ENCODE measurements at places on chromosomes 16 and 17. TPM values are rescaled to one million over a fixed set of nuclear protein-coding genes. Genes with fewer than 3 reads are reported as not detected.

GRCh38 chr17:76132574-76133338 lies 8.3 kb downstream of the FOXJ1 start:
- no peak for DNase-seq

DNA sequence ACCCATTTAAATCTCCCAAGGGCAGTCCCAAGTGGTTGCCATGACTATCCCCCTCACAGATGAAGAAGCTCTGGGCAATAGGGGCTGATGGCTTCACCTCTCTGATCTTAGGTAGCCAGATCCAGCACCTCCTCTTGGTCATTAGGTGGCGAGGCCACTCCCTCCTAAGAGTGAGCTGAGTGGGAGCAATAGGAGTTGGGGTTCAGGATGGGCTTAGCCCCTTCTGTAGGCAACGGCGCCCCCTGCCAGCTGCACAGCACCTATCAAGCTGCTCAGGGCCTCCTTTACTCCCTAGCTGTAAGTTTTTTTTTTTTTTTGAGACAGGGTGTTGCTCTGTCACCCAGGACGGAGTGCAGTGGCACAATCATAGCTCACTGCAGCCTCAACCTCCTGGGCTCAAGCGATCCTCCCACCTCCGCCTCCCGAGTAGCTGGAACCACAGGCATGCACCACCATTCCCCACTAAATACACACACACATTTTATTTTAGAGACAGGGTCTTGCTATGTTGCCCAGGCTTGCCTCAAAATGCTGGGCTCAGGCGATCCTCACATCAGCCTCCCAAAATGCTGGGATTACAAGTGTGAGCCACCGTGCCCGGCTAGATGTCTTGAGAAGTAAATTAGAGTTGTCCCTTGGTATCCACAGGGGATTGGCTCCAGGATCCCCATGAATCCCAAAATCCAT lies 3.5 kb upstream of the RRAD start:
- no peak for DNase-seq

DNA sequence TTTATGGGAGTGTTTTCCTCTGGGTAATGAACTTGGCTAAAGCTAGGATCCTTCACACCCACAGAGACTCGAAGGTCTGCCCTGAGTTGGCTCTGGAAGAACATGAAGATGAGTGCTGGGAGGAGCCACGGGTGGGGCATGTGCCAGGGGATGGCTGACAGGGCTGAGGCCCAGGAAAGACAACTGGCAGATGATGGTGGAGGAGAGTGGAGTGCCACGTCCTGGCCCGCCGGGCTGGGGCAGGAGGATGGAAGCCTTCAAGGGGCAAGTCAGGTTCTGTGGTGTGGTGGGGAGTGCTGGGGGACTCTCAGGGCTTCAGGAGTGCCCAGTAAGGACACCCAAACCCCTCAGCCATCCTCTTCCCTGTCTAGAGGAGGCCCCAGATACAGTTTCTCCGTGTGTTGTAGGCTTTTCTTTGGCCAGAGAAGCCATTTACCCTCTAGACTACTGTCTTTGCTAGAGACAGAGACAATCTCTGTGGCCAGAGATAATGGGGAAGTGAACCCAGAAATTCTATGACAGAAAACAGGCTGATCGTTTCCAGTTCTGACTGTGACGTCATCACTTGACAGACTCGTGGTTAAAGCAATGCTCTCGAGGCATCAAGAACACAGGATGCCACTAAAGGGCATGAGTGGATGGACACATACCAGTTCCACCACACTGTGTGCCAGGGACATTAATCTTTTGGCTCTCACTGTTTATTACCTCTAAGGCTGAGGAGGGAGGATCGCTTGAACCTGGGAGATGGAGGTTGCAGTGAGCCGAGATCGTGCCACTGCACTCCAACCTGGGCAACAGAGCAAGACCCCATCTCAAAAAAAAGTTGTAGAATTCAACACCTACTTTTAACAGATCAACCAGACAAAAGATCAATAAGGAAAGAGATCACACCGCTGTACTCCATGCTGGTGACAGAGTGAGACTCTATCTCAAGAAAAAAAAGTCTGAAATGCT lies 18.6 kb upstream of the SLC5A10 start:
- no peak for DNase-seq

ATP2A3 gene
- total RNA-seq = 199 TPM

DNA sequence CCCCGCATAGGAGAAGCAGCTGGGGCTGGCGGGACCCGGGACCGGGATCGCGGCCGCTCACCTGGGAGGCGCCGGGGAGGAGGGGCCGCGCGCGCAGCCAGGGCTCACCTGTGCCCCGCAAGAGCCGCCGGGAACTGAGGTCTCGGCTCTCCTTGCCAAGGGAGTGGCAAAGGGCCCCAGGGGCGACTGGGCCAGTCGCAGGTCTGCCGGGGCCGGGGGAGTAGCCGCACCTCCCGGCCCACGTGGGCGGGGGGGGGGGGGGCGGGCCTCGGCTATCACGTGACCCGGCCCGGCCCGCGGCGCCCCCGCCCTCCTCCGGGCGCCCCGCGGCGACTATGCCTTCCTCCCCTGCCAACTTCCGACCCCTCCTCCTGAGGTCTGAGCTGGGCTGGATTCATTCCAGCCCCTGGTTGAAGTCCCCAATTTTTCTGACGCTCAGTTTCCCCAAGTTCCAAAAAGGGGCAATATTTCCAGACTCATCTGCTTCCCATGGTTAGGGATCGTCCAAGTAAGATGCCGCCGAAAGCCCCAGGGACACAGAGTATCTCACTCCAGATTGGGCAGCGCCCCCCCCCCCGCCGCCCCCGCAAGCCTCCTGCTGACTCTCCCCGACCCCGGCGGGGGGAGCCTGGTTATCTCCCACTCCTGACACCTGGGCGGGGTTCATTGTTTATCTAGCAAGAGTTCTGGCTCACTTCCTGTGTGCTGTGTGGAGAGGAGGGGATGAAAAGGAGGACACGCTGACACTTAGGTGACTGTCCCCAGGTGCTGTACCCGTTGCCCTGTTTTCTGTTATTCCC lies at the start of gene TMC6:
TMC6 (minus strand) TSS at position 205 of the 800 bp plus-strand sequence. CDS start 1,923 bp downstream, outside the sequence.
- peak; percentile 83 for DNase-seq
